GM03348 (cell line): ENCODE measurements at places on chromosomes 6 and 20.

DNA sequence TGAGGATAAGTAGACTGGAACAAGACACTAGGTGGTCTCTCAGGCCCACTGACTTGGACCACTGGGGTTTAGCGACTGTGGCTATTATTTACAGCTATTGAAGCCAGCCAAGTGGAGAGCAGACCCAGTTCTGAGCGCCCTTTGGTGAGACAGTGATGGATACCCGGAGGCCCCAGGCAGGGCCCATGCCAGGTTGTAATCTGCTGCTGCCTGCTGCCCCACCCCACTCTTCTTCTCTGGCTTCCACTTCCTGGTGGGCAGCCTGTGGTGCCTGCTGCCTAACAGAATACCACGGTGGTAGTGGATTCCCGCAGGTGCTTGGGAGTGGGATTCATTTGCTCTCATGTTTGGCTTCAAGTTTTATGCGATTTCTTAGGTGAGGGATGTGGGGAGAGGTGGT is 570 bp downstream of the RAB44 start:
- DNase-seq, result no peak

- no peak for DNase-seq
Observed at GRCh38 chr20:12372557-12372956, 454.9 kb downstream of the BTBD3 start.

DNA sequence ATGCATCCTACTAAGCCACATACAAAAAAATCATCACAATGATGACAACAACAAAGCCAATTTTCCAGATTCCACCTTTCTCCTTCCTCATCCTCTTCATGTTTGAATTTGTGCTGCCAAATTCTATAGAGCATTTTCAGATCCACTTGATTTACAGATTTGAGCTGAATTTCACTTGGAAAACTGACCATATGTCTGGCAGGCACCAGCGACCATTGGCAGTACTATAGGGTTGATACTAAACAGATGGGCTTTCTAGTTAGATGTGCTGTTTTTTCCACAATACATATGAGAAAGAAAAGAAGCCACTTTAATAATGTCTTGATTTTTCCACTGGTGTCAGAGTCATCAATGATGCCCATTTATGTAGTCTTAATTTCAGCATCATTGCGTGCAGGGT is 127.0 kb downstream of the PHACTR3 start:
- DNase-seq, result no peak

- DNase-seq, result no peak
Observed at GRCh38 chr6:111381728-111382127, 101.3 kb downstream of the REV3L start.

DNA sequence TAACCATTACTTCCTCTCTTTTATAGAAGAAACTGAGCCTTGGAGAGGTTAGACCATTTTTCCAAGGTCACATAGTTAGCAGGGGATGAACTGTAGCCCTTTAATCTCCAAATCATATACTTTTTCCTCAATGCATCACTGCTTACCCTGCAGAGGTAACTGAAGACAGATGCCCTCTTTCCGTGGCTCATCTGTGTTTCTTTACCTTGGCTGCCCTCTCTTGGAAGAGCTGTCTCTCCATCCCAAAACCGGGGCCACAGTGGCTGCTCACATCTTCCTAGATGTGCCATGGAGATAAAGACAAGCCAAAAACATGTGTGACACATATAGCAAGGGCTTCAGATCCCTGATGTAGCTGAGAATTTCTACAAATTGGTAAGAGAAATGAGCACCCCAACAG is 581 bp upstream of the ALDH8A1 start:
- DNase-seq, result no peak

GRCh38 chr6:42726026-42726425 is 3.6 kb upstream of the PRPH2 start:
- no peak for DNase-seq

DNA sequence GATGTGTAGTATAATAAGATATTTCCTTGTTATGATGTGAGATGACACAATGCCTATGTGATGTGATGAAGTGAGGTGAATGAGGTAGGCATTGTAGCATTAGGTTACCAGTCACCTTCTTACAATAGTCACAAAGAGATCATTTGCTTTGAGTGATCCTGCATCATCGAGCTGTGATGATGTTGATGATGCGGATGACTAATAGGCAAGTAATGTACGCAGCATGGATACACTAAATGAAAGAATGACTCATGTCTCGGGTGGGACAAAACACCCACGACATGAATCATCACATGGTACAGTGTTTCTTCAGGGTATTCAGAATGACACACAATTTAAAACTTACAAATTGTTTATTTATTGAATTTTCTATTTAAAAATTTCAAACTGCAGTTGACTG is 806.3 kb upstream of the GJE1 start:
- DNase-seq, result peak; percentile 73

- no peak for DNase-seq
Observed at GRCh38 chr6:91387290-91388059, 800.6 kb upstream of the MAP3K7 start.

GRCh38 chr20:46050444-46050843 is 21.4 kb downstream of the SLC12A5 start:
- no peak for DNase-seq

DNA sequence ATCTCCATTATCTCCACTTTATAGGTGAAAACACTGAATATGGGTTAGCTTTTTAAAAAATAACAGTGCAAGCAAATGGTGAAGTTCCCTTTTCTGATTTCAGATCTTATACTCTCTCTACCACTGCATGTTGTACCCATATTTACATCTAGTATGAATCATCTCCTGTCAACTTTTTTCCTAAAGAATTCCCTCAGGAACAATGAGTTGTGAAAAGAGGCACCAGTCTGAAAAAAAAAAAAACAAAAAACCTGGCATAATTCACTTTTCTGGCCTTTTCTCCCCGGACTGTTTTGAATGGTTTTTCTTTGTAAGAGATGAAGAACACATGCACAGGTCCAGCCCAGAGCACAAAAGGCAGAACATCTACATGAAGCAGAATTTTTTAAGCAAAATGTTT is 596.0 kb downstream of the COL12A1 start:
- DNase-seq, result no peak

DNA sequence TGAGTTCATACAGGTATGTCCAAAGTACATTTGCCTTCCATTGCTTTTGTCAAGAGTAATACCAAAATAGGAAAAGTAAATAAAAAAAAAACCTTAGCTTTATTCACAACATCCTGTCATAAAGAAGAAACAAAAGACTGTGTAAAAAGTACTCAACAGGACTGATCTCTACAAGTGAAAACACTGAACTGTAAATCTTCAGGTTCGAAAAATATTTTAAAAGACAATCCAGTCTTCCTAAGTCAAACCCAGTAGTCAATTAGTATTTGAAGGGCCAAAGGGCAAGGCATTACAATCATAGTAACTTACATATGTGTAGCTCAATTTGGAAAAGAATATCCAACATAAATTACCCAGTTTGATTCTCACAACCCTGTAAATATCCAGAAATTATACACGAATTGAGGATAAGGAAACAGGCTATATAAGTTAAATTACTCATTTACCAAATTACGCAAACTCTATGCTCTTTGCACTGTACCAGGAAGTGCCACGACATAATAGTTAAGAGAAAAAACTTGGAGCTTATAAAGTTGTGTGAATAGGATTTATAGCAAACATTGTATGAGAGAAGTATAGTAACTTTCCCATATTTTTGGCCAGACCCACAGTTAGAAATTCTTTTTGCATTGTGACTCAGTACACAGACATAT is 21.2 kb downstream of the PTPRK start:
- no peak for DNase-seq

- DNase-seq, result no peak
Observed at GRCh38 chr20:38200646-38201045, 35.6 kb upstream of the TGM2 start.

- DNase-seq, result peak; percentile 64
Observed at GRCh38 chr6:38337819-38338465, 301.8 kb downstream of the BTBD9 start.

- peak; percentile 65 for DNase-seq
Observed at GRCh38 chr20:32585011-32585585, at the start of gene NOL4L. NOL4L (minus strand) TSS chr20:32585333; CDS start chr20:32584890, 443 bp downstream.

GRCh38 chr20:10795286-10796026 is 121.7 kb upstream of the JAG1 start:
- DNase-seq, result no peak

DNA sequence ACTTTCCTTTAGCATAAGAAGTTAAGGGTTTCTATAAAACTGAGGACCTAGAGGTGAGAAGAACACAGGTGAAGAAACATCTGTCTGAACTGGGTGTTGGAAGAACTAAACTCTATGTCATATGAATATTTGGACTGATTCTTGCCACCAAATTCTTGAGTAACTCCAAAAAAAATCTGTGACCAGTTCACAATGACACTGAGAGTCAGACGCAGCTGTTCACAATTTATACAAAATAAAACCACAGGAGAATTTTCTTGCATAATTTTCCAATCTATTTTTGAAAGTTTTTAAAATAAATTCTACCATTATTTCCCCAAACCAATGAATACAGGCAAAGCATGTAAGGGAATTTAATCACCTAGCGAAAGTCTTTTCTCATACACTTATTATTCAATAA is 148.1 kb upstream of the TCF21 start:
- no peak for DNase-seq

DNA sequence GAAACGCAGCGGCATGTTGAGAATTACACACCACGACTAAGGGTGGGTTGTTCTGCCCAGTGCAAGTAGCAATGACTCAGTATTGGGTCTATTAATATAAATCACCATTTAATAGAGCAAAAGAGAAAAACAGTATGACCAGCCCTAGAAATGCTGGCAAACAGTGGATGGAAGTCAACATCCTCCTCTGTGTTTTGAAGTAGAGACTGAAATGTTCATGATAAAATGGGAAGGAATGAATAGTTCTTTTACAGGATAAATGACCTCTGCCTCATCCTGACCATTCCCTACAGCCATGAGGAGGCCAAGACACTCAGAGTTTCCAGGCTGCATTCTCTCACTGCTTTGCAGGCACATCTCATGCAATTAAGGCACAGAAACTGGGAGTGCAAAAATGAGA is 111.8 kb downstream of the PSMB1 start:
- DNase-seq, result no peak

- peak; percentile 88 for DNase-seq
Observed at GRCh38 chr6:4941782-4942672, 61.8 kb downstream of the RPP40 start.

DNA sequence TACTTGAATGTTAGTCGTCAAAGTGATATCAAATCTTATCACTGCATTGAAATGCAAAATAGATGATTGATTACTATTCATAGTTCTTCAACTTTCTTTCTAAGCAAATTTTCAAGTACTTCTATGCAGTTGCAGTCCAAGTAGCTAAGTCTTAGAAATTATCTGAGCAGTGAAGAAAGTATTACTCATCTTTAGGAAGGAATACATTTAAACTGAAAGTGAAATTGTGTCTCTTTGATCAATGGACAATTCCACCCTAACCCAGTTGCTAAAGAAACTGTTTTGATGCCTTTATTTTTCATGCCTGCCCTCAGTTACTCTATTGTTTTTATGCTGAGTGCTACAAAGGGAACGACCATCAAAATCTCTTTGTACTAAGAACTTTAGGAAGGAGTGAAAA is 337.4 kb downstream of the GRIK2 start:
- DNase-seq, result peak; percentile 7

GRCh38 chr6:27806981-27807440 is 105.2 kb downstream of the OR2B2 start:
- peak; percentile 49 for DNase-seq

- no peak for DNase-seq
Observed at GRCh38 chr6:93468291-93468690, 48.9 kb upstream of the EPHA7 start.

DNA sequence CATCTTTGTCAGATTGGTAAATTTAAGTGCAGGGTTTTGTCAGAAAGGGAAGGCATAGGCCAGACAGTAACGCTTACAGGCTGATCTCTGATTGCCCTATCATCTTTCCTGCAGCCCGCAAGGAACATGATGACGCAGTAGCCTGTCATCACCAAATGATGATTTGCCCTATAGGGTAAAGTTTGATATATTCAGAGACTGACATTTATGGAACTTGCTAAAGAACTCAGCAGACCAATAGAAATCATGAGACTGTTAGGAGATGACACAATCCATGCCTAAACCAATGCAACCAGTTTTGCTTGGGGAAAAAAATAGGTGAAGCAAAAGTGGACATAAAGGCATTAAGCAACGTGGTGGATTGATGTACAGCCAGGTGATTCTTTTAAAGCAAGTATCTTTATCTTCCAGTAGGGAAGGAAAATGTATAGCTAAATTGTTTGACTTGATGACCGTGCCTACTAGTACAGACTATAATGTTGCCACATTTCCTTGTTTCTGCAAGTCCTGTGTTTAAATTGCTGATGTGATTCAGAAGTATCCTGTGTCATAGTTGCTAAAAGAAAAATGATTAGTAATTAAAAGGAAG is 2.4 kb downstream of the NUS1 start:
- no peak for DNase-seq
